Erythroblast (primary cell): ENCODE measurements at places on chromosomes 5 and 9.

- DNase-seq: no peak
Observed at GRCh38 chr9:75947233-75947632, 56.8 kb downstream of the PCSK5 start.

DNA sequence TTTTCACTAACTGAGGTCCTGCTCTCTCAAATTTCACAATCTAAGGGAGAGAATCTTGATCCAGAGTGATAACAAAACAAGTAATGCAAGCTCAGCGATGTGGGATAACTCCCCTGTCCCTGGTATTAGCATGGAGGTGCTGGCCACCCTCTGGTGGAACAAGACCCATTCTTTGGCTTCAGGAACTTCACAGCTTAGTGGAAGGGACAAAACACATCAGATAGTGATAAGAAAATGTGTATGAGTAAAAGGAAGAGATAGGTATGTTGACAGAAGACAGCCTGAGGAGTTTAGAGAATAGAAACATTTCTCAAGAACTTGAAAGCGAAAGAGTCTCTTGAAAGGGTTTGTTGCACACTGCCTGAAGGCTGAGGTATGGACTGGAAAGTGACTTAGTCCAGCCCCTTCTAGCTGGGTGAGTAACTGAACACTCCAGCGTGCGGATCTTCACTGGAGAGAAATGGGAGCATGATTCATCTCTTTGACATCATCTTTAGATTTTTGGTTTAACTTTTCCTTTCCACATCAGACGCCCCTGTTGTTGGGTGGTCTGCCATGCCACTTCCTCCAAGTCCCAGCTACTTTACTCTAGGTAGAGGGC is 25.4 kb upstream of the ZSWIM6 start:
- no peak for DNase-seq

DNA sequence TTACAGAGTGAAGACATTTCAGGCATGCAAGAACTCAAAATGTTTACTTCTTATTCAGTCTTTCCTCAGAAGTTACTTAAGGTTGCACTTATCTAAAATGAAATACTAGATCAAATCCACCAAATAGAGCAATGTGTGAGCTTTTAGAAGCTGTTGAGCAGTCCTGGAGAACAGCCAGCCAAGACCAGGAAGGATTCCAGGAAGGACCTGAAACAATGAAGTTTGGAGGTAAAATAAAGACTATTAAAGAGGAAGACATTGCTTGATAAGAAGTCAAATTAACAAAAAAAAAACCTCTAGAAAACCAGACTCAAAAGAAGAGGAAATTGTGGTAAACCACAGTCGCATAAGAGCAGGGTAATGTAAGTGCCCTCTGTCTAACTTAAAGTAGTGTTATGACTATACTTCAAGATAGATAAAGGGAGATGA is 156.2 kb upstream of the S1PR3 start:
- no peak for DNase-seq

- DNase-seq: no peak
Observed at GRCh38 chr5:60036192-60036938, 142.8 kb upstream of the PDE4D start.

GRCh38 chr9:22990349-22990748 is 543.7 kb downstream of the DMRTA1 start:
- no peak for DNase-seq

DNA sequence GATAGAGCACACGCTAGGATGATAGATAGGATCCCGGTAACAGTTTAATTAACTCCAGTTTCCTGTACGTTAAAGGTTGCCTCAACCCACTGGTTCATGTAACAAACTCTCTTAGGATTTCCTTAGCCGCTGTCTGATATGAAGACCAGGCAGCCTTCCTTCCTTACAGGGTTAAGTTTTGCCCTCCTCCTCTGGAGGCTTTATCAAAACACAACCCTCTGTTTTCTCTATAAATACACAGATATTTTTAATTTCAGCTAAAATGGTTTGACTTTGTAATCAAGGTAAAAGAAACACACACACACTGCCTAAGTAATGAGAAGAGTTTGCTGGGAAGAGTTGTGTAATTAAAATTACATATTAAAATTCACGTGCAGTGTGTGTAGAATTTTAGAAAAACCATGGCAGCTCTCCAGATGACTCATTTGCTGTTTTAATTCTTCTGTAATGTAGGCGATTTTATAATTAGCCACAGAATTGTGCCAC is 369.8 kb downstream of the CSNK1G3 start:
- no peak for DNase-seq

GRCh38 chr5:14551211-14551610 is 30.4 kb upstream of the OTULINL start:
- DNase-seq: no peak

- no peak for DNase-seq
Observed at GRCh38 chr5:139776861-139777260, 18.7 kb upstream of the PSD2 start.

DNA sequence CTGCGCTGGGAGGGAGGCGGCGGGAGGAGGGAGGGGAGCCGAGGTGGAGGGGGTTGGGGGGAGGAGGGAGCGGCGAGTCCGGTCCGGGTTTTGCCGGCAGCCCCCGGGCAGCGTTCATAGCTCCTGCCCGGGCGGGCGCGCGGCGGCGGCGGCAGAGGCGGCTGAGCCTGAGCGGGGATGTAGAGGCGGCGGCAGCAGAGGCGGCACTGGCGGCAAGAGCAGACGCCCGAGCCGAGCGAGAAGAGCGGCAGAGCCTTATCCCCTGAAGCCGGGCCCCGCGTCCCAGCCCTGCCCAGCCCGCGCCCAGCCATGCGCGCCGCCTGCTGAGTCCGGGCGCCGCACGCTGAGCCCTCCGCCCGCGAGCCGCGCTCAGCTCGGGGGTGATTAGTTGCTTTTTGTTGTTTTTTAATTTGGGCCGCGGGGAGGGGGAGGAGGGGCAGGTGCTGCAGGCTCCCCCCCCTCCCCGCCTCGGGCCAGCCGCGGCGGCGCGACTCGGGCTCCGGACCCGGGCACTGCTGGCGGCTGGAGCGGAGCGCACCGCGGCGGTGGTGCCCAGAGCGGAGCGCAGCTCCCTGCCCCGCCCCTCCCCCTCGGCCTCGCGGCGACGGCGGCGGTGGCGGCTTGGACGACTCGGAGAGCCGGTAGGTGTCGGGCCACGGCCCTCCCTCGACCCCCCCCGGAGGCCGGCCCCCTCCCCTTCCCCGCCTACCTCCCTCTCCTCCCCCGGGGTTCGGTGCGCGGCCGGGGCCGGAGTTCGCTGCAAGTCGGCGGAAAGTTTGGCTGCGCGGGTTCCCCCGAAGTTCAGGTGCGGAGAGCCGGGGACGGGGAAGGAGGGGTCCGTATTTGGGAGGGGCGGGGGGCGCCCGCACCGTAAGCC is at the start of gene CXXC5:
TSS of gene CXXC5 (plus strand) at position 145 of the 877 bp plus-strand sequence. CDS start 32,175 bp downstream, outside the sequence.
- DNase-seq: peak; percentile 92

GRCh38 chr9:75739884-75740611 is 150.4 kb upstream of the PCSK5 start:
- no peak for DNase-seq

DNA sequence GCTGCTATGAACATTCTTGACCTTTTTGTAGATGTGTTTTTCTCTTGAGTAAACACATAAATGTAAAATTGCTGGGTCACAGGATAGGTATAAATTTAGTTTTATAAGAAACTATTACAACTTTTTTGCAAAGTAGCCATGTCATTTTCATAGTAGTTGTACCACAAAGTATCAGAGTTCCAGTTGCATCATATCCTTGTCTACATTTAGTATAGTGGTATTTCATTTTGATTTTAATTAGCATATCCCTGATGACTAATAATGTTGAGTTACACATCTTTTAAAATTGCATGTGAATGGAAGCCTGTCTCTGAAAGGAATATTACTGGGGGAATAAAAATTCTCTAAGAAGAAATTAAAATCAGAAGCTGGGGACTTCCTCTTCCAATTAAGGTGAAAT is 85.4 kb downstream of the TMEM161B start:
- no peak for DNase-seq

DNA sequence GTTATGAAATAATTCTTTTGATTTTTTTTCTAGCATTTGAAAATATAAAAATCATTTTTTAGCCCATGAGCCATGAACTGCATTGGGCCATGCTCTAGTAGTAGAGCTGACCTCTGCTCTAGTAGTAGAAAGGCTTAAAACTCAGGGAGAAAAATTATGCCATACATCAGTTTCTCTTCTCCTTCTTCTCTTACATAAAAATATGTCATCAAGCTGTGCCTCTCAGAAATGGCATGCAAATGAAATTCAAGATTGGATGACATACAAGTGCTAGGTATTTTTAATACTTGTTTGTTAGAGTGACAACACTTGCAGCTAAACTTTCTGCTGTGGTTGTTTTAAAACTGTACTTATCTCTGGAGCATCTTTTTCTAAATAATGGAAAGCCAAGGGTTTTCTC is 42.1 kb upstream of the TMOD1 start:
- DNase-seq: no peak

- DNase-seq: no peak
Observed at GRCh38 chr5:163437011-163437308, 435 bp upstream of the CCNG1 start.

DNA sequence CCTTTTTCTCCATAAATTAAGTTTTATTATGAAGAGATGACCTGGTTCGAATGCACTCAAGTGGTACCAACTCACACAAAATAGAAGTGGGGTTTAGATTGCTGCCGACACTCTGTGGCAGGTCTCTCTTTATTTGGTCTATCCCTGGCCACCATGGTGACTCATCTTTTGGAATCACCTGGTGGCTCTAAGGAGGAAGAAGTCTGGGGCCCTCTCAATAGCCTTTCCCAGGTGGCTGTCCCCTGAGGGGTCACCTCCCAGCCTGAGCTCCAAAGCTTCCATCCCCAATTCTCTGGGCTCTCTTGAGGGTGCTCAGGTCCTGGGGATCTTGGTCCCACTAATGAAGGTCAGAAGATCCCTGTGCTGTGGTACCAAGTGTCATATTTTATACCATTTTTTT is 136.8 kb downstream of the MVB12B start:
- DNase-seq: no peak

DNA sequence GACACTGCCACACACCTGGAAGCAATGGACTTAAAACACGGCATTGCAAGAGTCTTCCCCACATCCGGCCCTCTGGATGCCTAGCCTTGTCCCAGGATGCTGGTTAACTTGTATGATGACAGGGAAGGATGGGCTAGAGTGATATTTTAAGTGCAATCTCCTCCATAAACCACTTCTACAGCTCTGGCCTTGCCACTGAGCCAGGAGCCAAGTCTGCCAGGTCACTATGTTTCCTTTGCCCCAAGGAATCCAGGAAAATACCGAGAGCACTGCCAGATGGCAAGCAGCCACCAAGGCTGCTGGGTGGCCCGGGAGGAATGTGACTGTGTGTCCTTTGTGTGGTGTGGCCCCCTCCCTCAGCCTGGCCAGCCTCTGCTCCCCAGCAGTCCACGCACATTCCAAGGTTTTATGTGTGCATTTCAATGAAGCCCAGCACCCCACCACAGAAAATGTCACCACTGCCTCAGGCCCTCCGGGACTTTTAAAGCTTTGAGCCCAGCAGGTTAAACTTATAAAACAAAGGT is 106.0 kb downstream of the FRMD3 start:
- DNase-seq: no peak

DNA sequence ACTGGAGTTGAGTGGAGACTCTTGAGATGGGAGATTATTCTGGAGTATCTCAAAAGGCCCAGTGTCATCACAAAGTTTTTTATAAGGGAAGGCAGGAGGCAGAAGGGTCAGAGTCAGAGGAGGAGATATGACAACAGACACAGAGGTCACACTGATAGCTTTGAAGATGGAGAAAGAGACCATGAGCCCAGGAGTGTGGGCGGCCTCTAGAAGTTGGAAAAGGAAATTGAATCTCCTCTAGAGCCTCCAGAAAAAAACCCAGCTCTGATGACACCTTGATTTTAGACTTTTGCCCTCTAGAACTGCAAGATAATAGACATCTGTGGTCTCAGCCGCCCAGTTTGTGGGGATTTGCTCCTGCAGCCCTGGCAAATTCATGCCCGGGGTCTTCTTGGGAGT is 64.8 kb upstream of the SPTLC1 start:
- no peak for DNase-seq
